ENCODE measurements at places on chromosomes 2 and 18.

GRCh38 chr18:24346254-24346653, 51.4 kb downstream of the OSBPL1A start:
- DNase-seq: no peak

- no peak for DNase-seq
Measured at GRCh38 chr2:16900405-16901025, 234.9 kb upstream of the CYRIA start.

DNA sequence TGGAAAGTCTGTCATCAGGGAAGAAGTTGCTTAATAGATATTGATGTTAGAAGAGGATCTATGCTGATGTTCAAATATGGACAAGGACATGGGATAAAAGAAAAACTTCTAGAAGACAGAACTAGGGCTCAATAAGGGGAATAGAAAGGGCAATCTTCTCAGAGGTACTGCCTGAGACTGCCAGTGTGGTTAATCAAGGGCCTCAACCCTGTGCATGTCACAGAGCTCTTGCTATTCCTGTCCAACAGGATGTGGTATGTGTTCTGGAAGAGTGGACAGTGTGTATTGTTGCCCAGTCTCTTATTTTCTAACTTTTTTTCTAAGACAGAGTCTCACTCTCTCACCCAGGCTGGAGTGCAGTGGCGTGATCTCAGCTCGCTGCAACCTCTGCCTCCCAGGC, 27.8 kb upstream of the RNF125 start:
- DNase-seq: no peak

DNA sequence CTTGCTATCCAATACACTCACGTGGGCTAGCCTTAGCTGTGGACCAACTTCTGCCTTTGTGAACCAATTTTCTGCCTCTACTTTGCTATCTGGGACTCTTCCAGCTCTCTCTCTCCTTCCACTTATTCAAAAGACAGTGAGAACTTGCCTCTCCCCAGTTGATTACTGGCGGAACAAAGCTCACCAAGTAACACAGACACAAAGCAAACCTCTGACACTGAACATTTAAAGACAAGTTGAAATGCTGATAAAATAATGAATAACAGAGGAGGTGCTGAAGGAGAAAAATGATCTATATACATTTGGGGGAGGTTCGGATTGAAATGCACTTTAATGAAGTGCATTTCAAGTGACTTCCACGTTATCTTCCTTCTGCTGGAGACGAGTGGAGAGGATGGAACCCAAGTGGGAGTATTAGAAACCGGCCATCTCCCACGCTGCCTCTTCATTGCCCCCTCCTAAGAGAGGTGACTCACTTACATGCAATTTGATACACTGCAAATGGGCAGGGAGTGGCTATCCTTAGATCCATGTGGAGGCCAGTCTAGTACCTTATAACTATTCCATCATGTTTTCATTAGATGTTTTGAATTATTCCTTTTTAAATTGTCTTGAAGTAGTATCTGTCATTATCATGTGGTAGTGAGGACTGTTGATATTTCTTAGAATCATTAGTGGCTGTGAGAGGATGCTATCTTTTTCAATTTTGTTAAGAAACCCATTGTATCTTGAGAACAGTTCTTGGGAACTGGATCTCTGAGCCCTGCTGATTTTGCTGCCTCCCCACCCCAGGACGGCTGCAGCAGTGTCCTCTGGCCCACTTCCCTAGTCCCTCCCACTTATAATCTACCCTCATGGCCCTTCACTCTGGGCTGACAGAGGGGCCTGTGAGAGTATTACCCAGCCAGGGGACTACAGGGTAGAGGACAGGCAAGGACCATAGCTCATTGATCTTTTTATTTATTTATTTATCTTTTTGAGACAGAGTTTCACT, 6.0 kb upstream of the GLI2 start:
- no peak for DNase-seq

DNA sequence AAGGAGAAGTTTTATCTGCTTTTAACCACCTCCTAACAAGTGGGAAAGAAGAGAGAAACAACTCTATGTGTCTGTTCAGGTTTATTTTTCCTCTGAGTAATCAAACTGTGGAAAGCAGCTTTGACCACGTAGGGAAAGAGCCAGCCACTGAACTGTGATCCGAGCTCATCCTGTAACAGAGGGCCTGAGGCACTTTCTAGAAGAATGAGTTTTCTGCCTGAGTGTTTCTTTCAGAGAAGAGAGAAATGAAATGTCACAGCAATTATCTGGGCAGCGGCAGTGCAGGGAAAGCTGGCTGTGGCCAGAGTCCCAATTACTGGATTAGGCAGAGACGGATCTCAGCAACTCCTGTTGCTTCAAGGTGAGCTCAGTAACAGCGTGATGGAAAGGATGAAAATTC, 151.9 kb downstream of the CD226 start:
- no peak for DNase-seq

DNA sequence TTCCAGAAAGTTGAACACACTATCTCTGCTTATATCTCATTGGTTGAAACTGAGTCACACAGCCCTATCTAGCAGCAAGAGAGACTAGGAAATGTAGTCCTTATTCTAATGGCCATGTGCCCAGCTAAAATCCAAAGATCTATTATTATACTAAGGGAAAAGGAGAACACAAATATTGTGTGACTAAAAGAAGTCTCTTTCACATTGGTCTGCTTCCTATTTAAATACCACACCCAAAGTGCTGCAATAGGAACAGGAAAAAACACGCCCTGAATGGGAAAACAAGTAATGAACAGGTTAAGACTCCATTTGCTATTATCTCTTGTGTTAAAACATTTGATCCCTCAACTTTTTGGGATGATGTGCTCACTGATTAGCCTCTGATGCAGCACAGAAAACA, 86.8 kb upstream of the BARD1 start:
- no peak for DNase-seq

DNA sequence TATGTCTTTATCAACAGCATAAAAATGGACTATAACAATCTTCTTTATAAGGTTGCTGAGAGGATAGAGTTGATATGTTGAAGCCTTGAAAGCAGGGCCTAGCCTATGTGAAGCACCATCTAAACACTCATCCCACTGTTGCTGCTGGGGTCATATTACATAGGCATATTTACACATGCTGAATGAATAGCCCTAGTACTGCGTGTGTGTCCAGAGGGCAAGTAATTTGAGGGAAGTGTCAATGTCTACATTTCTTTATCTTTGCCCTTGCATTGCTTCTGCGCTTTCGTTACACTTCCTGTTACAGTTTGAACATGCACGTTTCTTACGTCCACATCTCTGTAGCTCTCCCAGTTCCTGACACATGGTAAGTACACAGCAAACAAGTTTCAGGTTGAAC, 280.3 kb upstream of the ATP5MC3 start:
- DNase-seq: no peak

Measured in stimulated activated CD4-positive, alpha-beta T cell treated with anti-CD3 and anti-CD28 coated beads, TNF-alpha, amount 100 ng/mL, for 4 hours (primary cell).